ENCODE measurements at places on chromosomes 7 and 10.
A peak's percentile ranks its signal among the peaks of the same experiment; 100 is the strongest.

- DNase-seq, result no peak
Measured at GRCh38 chr10:121368347-121369025, 229.8 kb downstream of the FGFR2 start.

DNA sequence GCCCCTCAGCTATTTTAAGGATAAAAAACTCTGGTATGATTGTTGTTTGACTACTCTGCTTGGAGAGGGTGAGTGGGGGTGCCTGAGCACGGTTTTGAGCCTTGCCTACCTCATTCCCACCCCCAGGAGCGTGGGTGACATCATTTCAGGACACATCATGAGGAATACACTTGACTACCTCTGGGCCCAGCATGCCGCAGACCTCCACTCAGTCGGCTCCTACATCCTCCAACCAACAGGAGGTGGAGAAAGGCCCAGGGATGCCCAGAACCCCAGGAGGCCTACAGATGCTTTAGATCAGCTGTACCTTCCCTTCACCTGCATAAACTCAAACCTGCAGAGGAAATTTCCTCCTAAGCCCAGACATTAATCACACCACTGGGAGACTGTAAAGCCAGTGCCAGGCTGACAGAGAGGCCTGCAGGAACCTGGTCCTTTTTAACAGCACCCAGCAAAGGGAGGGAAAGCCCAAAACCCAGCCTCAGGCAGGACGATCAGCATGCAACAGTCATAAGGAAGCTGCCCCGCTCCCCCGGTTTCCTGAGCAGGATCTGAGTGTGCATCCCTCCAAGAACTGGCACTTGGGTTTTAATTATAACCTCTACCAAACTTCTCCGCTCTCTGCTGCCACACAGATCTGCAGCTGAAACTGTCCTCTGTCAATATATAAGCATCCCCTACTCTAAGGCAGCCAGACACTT lies 61.7 kb upstream of the ZNRF2 start:
- no peak for DNase-seq

GRCh38 chr7:87767827-87768226 lies 108.3 kb downstream of the SLC25A40 start:
- DNase-seq, result no peak

GRCh38 chr10:126732868-126733267 lies 62.4 kb upstream of the C10orf90 start:
- no peak for DNase-seq

DNA sequence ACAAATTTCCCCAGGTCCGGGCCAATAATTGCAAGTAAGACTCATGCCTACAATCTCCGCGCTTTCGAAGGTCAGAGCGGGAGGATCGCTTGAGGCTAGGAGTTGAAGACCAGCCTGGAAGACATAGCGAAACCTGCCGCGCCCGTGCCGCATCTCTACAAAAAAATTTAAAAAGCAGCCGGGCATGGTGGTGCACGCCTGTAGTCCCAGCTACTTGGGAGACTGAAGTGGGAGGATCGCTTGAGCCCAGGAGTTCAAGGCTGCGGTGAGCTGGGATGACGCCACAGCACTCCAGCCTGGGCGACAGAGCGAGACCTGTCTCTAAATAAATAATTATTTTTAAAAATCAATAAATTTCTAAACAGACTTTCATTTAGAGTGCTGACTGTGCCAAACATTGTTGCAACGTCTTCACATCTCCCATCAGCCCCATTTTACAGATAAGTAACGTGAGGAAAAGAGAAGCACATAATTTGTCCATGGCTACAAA lies 494 bp upstream of the CFAP43 start:
- no peak for DNase-seq

DNA sequence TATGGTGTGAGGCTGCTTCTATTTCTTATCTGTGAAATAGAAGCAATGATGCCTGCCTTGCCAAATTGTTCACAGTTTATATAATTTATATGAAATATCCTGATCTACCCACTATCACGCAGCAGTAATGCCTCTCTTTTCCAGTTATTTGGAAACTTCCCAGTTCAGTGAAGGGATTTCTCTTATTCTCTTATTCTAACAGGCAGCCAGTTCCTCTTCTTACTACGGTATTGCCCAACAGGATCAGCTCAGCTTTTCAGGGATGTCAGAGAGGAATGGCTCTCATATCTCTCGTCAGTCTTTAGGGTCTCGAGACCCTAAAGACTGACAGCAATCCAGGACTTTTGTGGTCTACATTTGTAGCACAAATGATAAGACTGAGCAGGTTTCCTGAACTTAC lies 215.6 kb downstream of the CREB5 start:
- no peak for DNase-seq

GRCh38 chr10:19964625-19965024 lies 148.4 kb downstream of the PLXDC2 start:
- DNase-seq, result no peak

DNA sequence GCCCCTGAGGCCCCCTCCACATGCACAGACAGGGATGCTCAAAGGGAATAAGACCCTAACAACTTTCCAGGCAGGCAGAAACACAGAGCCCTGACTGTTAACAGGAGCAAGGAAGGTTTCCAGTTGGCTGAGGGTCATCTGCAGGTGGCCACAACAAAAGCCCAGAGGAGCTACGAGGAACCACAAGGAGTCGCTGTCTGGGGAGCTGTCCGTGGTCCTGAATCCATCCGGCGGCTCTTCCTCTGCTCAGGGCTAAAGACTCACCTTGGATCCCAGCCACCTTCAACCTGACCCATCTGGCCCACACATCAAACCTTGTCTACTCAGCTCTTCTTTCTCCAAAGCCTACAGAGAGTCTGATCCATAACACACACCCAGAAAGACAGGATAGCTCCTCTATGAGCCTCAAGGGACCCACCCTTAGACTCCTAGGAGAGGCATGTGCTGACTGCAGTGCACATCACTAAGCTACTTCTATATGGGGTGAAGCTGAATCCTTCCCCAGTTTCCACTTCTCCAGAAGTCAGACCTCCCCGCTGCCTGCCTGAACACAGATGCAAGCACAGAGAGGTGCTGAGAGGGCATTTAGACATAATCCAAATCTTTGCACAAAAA lies 104.0 kb downstream of the SLIT1 start:
- DNase-seq, result peak; percentile 28

- peak; percentile 19 for DNase-seq
Measured at GRCh38 chr7:37344886-37345579, 103.6 kb downstream of the ELMO1 start.

DNA sequence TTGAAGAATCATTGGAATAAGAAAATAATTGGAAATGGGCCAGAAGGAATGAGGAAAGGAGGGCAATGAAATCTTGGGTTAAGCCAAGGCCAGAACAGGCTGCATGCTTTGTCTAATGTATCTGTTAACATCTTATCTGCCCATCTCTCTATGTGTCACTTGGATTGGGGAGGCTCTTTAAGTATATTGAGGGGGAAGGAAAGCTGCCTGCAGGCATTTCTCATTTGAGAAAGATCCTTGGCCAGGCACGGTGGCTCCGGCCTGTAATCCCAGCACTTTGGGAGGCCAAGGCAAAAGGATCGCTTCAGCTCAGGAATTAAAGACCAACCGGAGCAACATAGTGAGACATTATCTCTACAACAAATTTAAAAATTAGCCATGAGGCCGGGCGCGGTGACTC lies 14.3 kb downstream of the PCBD1 start:
- no peak for DNase-seq

DNA sequence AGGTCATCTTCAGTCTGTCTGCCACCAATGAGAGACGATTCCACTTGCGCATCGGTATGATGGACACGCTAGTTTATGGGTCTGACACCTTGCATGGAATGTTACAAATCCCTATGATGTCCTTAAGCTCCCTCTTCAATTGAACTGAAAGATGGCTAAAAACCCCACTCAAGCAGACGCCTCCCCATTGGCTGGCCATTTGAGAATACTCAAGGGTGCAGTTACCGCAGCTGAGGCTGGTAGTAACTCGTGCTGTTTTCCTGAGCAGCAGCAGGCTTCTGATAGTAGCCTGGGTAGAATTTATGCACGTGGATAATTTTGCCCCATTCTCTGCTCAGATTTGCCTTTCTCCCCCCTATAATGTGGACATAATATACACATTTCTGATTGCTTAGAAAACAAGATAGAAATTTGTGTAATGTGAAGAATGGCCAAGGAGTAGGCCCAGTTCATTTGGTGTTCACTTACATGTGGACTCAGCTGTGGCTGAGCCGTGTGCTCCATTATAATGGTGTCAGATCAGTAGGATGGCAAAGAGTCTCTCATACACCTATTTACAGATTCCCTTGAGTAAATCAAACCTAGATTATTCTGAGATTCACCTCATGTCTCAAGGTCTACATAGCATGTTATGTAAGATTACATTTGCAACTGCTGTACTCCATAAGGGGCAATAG lies 142.8 kb downstream of the HIBADH start:
- DNase-seq, result no peak

- no peak for DNase-seq
Measured at GRCh38 chr10:71631007-71631861, 88.3 kb downstream of the C10orf105 start.

DNA sequence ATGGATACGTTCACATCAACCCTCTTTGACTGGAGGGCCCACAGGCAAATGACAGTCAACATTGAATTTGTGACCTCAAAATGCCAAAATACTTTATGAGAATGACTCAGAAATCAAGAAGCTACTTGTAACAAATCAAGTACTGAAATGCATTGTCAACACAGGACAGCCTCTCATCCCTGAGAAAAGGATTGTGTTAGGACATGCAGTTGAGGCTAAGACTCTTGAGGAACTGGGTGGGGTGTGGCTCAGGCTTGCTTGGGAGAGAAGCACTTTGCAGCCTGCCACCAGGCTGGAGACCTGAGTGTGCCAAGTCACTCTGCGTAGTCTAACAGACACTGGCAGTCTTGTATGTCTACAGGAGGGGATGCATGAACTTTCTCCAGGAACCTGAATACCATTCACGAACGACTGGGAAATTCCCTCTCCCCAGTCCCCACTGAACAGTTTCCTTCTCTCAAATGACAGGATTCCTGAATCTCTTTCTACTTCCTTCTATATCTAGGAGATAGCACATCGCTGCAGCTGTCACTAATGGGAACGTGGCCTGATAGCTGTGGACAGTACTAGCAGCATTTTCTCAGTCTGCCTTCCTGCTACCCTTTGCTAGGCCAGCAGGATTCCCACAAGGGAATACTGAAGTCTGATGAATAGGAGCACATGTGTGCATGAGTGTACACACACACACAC lies 3.3 kb upstream of the SMO start:
- DNase-seq, result no peak

DNA sequence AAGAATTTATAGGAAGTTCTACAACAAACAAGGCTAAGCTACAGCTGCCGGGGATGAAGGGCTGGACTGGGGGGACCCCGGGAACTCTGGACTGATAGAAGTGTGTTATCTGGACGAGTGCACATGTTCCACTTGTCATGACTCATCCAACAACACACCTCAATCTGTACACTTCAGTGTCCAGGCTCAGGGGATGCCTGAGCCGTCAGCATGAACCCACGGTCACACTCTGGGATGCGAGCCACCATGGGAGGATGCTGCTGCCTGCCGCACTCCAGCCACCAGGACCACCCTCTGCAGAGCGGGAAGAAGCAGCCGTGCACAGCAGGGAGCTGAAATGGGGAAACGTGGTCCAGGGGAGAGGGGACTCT lies 67.5 kb downstream of the MAD1L1 start:
- DNase-seq, result no peak

GRCh38 chr10:33370434-33370930 lies 36.0 kb upstream of the NRP1 start:
- DNase-seq, result no peak

DNA sequence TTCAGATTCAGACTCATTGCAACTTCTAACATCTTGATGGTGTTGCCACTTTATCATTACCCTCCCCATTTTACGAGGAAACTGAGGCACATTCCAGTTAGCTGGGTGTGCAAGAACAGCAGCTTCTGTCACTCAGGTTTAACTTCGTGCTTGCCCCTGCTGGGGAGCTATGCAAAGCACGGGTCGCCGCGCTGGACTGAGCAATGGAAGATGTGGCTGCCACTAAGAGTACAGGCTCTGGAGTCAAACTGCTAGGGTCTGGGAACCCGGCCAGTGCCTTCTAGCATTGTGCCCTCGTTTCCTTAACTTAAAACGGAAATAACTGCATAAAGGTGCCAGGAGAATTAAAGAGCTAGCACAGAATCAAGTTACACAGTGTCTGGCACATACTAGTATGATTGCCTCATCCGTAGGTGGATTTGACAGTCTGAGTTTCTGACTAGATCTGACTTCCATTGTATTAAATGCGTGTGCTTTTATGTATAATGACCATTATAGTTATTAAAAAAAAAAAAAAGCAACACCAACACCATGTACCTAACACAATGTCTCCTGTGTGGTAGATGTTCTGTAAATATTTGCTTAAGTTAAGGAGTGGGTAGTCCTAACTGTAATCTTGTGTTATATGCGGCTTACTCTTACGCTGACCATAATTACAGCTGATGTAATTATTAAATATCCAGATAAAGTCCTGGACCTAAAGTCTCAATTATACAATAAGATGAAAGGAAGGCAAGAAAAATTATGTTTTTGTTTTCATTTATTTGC lies 842 bp downstream of the ZNF22 start:
- DNase-seq, result peak; percentile 46

DNA sequence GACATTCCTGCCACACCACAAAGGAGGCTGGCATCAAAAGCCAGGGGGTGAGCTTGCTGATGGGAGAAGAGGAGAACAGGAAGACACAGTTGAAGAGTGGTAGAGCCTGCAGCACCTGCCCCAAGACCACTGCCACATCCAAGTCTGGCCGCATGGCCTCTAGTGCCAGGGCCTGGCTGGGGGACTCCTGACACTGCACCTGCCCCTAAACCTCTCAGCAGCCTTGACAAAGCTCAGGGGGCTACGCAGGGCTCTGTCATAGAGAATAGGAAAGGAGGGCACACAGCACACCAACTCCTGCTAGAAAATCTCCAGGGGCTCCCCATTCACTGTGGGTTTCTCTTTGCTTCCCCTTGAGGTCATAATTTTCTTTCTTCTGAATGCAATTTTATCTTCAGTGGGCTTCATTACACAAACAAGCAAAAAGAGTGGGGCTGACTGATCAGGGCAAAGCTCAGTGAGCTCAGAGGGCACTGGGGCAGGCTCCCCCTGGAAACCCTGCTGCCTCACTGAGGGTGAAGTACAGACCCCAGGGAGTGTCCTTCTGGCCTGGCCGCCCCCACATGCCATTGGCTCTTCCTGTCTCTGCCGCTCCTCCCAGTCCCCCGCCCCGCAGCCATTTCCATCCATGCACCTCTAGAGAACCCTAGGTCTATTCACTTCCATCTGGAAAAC lies 37.2 kb downstream of the VOPP1 start:
- no peak for DNase-seq

DNA sequence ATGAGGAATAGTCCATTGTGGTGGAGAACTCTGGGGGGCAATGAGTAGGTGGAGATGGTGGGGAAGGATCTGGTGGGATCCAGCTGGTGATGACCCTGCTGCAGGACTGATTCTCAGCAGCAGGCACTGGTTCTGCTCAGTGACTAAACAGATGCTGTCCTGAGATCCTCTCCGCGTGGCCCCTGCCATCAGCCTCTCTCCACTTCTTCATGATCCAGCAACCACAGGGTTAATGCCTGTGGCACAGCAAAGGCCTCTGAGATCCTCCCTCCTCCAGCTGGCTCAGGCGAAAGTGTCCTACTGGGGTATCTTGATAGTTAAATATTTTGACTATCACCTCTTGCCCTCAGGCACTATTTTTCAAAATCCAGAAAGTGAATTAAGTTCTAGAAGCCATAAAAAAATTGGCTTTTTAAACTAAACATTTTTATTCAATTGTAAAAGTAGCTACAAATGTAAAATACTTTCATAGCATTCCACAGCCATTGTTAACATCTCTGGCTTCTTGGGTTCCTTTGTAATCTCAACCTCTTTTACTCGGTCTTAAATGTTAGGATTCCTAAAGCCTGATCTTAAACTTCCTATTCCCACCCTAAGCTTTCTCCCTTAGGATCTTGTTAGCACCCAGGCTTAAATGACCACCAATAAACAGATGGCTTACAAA lies 13.1 kb downstream of the PLAU start:
- DNase-seq, result no peak
